AG09309 (cell line): ENCODE measurements at places on chromosomes 4 and X.

- no peak for DNase-seq
These were observed 78.5 kb upstream of the EFNB1 start for GRCh38 chrX:68750316-68750715.

- no peak for DNase-seq
These were observed 103.2 kb upstream of the FRG1 start for GRCh38 chr4:189837471-189837870.

DNA sequence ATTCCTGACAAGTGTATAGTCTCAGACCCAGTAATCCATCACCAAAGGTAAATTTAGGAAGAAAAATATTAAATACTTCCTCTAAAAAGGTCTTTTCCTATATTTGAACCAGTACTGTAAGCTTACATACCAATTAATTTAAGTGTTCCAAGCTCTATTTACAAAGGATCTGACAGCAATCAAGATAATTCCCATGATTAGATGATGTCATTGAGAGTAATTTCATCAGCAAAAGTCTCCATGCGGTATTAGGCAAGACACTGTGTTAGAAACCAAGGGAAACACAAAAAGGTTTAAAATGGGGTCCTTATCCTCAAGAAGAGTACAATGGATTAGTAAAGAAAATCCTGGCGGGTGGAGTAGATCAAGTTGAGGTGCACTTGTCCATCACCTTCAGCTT, 198.5 kb downstream of the PRDM5 start:
- DNase-seq = no peak

- no peak for DNase-seq
These were observed 60.4 kb downstream of the CLCN4 start for GRCh38 chrX:10217198-10217597.

- DNase-seq = no peak
These were observed 727.8 kb downstream of the GRID2 start for GRCh38 chr4:93031431-93032098.

DNA sequence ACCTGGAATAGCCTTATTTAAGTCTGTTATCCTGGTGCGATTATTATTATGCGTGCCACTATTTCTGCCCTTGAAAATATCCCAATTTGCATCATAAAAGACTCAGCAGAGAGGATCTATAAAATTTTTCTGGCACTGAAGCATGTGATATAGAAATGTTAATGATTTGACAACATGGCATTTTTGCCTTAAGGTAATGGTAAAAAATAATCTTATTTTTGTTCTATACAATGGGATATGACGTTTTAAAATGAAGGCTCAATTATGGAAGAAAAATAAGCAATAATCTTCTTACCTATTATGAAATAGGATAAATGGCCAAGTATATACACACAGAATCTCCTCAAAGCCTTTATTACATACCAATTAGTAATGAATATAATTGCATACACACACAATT, 113.5 kb downstream of the PDGFC start:
- DNase-seq = no peak

DNA sequence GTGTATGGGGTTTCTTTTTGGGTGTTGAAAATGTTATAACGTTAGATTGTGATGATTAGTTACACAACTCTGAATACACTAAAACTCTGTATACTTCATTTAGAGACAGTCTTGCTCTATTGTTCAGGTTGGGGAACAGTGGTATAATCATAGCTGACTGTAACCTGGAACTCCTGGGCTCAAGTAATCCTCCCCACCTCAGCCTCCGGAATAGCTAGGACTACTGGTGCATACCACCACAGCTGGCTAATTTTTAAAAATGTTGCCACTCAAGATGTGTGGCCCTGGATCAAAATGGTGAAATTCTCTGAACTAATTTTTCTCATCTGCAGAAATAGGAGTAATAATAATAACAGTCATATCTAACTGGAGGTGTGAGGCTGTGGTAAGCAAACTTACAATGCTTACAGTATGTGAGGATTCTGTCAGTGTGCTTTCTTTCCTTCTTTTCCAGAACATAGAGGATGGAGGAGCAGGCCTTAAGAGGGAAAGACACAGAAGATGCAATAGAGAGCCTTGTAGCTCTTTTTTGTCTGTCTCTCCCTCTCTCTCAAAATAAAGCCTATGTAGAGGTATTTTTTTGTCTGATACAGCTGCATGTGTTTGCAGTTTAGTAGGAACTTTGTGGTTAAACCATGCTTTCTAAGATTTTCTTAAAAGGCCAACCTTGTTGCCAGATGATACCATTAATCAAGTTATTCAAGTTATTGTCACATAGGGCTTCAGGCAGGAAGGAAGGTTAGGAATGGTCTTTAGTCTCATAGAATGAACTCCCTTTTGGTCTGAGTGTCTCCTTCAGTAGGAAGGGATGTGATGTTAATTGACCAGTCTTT, 7.5 kb downstream of the ADD1 start:
- DNase-seq = no peak
